ENCODE measurements at places on chromosomes 6 and 20.

- DNase-seq: no peak
These were observed at the start of gene MDFI for GRCh38 chr6:41638002-41638934. Gene MDFI, plus strand, starts transcription at chr6:41638468. Its CDS starts 282 bp downstream, at chr6:41638750.

DNA sequence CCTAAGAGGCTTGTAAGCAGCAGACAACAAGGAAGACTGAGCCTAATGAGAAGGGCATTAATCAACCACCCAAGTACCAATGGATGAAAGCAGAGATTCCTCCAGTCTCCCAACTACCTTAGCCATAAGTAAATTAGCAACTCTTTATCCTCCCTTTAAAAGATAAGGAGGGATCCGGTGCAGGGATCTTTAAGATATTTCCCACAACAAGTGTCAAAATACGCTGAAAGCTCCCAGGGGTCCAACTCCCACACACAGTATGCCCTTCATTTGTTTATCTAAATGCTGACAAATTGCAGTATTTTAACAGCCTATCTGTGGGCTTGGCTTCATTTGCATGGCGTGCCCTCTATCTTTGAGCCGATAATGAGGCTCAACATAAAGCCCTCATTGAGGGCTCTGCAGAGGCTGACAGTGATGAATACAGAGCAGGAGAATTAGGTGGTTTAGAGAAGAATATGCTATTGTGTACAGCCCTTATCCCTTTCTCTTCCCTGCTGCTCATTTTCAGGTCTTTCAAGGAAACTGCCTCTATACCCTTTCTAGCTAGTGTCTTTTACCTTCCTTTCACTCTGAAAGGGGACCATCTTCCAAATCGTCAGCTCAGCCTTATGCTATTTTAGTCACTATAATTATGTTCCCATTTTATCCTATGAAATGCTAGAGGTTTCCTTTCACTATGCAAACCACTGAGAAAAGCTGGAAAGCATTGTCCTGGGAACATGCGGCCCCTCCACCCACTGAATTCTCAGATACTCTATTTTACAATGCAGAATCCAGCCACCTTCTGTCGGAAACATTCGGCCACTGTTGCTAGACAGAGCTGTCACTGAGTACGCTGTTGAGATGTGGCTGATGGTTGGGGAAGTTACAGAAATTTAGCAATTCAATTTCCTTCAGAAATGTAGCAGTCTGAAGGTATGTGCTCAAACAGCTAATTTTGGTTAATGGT lies 575.2 kb upstream of the JAG1 start:
- no peak for DNase-seq

GRCh38 chr6:151948002-151948743 lies 140.7 kb downstream of the ESR1 start:
- no peak for DNase-seq

DNA sequence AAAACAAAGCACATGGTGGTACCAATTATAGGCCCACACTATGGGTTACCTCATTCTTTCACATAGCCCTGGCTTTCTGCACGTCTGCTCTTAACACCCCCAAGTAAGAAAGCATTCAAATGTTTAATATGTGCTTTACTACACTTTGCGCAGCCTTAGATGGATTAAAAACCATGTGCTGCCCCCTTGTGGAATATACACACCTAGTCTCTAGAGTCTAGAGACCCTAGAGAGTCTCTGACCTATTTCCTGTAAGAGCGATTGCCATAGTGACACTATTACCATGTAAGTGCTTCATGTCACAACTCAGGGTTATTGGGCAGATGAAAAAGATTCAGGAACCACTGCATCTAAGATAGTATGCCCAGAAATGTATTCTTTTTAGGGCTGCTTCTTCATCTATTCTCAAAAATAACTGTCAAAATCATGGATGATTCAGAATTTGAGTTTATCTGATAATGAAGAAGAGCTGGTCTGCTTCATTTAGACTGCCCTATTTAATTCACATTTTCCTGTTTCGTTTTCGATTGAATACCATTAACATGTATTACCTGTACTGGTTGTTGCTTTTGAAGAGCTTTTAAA lies 186.3 kb downstream of the ADGB start:
- DNase-seq: peak; percentile 71

GRCh38 chr6:127026247-127026646 lies 92.2 kb upstream of the RSPO3 start:
- no peak for DNase-seq

GRCh38 chr6:161660666-161661571 lies 387.1 kb upstream of the AGPAT4 start:
- DNase-seq: no peak

GRCh38 chr6:4344317-4344899 lies 209.0 kb upstream of the ECI2 start:
- DNase-seq: peak; percentile 8

DNA sequence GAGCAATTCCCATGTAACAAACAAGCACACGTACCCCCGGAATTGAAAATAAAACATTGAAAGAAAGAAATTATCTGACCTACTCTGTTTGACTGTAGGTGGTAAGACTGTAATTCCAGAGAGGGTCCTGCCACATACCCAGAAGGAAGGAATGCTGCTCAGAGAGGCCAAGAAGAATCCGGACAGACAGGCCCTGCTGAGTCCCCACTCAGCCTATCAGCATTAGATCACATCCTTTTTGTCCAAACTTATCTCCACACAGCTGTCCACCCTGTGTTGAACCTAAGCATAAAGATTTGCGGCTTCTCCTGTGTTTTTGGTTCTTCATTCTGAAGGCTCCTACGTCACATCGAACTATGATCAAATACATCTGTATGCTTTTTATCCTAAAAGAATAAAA lies 591.9 kb downstream of the QKI start:
- no peak for DNase-seq

GRCh38 chr6:83590416-83590815 lies 78.1 kb downstream of the PRSS35 start:
- DNase-seq: no peak

DNA sequence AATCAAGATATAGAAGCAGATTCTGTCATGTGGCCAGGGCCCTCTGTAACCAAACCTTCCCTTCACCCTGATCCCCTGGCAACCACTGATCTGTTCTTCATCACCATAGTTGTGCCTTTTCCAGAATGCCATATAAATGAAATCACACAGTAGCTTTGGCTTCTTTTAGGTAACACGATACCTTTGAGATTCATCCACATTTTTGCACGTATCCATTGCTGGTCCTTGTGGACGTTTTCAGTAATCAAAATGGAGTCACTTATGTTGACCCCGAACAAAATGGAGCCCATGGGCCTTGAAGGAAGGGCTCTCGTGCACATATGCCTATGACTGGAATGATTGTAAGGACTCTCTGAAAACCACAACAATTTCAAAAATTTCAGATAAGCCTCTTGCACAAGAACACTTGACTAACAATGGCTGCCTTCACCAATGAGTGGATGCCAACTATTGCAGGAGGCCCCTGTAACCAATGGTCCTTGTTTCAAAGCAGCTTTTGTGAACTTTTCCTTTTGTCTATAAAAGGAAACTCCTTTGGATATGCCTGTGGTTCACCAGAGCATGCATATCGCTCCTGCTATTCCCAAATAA lies 84.3 kb upstream of the RALY start:
- peak; percentile 39 for DNase-seq
